Airway epithelial cell (primary cell): ENCODE measurements at places on chromosomes 6 and 20. TPM values are rescaled to one million over a fixed set of nuclear protein-coding genes. Genes with fewer than 3 reads are reported as not detected.

Gene BTNL2
- total RNA-seq = not detected in 2 replicates

Gene ULBP2
- 13.0 and 14.1 TPM in 2 replicates for total RNA-seq

Gene IMPG1
- total RNA-seq = not detected in 2 replicates

Gene PRPF6
- total RNA-seq = 38.0 and 43.2 TPM in 2 replicates
